ENCODE measurements at places on chromosomes 1 and 21.

DNA sequence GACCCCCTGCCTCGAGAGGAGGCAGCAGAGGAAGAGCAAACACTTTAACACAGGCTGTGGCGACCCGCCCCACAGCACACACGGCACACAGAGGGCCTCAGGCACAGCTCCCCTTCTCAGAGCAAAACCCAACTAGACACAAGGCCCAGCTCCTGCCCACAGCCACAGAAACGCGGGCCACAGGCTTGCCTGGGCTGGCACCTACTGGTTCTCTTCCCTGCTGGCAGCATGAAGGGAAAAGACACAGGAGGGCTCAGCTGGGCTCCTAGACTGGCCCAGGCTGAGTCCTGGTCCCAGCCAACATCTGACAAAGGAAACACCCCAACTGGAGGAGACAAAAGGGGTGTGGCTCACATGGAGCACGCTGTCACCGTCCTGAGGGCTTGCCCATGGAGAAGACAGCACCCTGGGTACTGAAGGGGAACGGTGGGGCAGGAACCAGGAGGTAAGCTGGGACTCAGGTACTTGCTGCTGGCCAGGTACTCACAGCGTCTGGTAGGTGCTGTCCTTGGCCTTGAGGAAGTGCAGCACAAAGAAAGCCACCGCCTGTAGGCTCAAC lies 3.5 kb downstream of the CD164L2 start:
- no peak for DNase-seq

DNA sequence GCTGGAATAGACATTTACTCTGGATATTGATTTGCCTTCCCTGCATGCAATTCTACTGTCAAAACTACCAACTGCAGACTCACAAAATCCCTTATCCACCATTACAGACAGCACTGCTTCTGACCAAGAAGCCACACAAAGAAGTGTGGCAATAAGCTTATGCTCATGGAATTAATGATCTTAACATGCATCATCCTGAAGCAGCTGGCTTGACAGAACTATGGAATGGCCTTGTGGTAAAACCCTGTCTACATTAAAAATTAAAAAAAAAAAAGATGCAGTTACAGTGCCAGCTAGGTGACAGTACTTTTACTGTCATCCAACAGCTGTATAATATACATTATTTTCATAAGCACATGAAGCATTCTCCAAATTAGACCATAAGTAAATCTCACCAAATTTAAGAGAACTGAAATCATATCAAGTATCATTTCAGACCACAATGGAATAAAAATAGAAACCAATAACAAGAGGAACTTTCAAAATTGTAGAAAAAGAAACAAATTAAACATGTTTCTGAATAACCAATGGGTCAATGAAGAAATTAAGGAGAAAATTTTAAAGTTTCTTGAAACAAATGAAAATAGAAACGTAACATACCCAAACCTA lies 70.7 kb downstream of the SCMH1 start:
- DNase-seq = no peak

- DNase-seq = no peak
Observed at GRCh38 chr1:21820597-21821232, 8.7 kb downstream of the LDLRAD2 start.

GRCh38 chr21:42850866-42851391 lies 28.4 kb downstream of the WDR4 start:
- DNase-seq = no peak

- no peak for DNase-seq
Observed at GRCh38 chr1:24161270-24161669, 18.3 kb upstream of the IL22RA1 start.

DNA sequence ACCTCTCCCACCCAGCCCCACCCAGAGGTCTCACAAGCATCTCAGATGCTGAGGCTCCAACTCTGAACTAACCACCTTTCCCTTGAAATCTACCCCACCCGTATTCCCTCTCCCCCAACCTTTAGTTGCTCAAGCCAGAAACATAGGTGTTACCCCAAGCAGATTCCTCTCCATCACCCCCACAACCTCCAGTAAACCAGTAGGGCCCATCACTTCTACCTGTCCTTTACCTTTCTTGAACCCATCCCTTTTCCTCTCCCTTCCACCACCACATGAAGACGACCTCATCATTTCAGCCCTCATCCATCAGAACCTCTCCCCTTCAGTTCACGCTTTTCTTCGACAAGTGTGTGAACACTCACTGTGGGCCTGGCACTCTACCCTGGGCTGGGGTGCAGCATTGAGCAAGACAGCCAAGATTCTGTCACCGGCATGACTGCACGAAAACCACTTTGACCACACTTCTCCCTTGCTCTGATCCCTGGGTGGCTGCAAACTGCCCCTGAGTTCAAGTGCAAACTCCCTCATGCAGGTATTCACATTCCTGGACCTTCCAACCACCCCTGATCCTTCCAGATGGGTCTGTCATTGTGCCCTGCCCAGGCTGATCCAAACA lies 65.5 kb upstream of the LAPTM5 start:
- no peak for DNase-seq

DNA sequence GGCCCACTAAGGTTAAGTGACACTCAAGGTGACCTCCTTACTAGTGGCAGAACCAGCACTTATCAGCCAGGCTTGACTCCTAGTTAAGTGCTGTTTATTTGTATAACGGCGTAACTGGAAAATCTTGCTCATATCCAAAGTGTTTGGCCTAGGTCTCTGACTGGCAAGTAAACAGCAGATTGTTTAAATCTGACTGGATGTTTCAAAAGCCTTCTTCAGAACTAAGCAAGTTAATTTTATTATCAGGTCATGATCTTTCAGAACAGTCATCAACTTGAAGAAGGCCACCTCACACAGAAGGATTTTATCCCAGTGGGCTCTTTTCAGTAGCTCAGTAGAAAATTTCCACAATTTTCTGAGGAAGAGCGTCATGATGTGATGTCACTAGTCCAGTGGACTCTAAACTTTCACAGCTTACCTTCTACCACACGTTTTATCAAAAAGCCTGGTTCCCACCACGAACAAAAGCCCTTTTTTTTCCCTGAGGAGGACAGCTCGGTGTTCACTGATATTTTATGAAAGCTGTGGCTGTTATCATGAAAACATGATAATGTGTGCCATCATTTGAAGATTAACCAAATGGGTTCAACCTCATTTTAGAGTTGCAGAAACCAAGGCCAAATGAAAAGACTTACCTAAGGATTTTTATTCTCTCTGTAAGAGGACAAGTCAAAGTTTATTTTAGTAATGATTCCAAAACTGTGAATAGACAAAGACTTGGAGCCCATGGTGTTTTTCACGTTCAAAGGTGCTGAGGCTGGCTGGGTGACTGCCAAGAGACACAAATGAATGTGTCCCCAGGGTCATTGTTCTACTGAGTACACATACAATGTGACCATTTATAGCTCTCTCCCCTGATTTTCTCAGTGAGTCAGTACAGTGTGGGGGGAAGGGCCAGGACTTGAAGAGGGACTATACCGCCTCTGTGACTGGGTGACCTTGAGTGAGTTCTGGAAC lies 9.1 kb downstream of the SGIP1 start:
- DNase-seq = no peak

DNA sequence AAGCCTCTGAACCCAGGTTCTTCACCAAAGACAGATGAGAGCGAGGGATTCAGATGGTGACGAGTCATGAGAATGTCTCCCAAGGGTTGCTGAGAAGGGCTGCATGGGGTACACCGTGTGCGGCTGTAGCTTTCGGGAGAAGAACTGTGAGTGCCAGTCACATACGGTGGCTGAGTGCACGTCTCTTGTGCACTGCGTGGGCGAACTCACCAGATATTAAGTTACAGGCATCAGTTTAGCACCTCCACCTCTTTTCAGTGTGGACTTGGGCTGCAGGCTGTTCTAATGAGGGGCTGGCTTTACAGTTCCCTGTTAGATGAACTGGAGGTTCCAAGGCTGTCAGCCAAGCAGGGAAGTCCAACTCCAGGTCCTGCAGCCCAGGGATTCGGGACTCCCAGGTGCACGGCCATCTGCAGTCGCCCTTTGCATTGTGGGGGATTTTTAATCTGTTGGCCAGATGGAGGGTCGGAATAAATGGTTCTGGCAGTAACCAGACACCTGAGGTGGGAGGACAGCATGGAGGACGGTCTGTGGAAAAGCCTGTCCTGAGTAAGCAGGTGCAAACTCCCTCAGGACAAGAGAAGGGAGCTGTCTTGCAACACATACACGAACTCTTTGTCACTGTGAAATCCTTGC lies 26.5 kb upstream of the AVPR1B start:
- no peak for DNase-seq

DNA sequence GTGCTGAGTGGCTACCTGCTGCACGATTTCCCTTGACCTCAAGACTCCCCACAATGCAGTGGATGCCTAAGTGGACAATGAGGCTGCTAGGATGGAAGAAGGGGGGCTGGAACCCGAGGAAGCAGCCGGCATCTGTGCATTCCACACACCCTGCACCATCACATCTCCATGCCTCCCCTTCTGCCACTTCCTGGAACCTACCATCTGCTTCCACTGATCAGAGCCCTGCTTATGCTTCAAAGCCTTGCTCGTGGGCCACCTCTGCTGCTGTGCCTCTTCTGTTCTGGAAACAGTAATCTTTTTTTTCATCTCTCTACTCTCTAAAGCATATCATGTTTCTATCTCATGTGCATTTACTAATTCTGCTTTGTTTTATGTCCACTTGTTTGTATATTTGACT lies 66.2 kb upstream of the WDR26 start:
- DNase-seq = no peak

DNA sequence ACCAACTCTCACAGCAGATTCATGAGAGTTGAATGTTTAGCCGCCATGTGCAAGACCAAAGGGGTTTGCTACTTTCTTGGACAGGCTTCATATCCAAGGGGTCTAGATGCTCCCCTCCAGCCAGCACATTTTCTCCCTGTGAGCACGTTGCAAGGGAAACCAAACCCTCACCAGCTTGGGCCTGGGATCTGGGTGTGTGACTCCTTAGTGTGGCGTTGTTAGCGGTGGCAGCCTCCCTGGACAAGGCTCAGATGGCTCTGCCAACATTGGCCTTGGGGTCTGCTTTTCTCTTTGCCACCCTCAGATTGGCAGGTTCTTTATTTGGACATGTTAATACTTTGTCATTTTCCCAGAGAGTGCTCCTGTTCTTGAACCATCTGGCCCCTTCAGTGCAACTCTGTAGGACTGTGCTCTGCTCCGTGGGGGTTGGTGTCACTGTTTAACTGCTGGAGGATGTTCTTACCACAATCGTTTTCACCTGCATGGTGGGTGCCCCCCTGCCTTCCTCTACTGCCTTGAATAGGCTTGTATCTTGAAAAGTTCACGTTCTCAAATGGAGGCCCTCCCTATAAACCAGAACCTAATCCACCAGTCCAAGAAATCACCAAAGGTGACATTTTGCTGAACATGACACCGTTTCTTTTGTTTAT lies 13.4 kb downstream of the ABCG1 start:
- no peak for DNase-seq

Measured in left renal pelvis (tissue), 4 donors.